ENCODE measurements at places on chromosomes 4 and X.

GRCh38 chr4:76640353-76640910 lies 205.4 kb downstream of the SHROOM3 start:
- no peak for DNase-seq

- DNase-seq: no peak
These were observed 30.7 kb upstream of the SGMS2 start for GRCh38 chr4:107793996-107794395.

DNA sequence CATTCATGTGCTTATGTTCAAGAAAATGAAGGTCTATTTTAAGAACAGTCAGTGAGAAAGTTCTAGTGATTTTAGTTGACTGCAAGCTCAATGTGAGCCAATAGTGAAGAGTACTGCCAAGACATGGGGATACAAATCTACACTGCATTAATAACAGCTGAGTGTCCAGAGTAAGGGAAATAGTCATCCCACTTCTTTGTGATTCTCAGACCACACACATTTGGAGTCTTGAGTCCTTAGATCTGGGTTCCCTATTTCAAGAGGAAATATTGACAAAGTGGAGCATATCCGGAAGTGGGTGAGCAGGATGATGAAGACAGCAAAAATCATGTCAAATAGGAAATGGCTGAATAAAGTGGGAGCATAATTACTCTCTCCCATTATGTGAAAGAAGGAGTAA lies 171.1 kb downstream of the LARP7 start:
- DNase-seq: no peak

DNA sequence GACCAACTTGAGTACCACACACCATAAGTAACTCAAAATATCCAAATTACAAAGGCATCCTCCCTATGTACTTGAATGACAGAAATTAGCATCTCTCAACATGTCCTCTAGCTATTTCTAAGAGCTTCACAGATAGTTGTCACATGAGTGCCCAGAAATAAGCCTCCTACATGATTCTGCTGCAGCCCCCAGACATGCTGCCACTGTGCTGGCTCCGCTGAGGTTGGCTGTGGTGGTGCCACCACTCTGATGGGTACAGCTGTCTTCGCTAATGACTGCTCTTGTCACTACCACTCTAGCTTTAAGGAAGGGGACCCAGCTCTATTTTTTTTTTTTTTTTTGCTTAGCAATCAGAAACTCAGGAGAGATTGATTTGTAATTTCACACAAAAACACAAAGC lies 256.0 kb downstream of the GRXCR1 start:
- DNase-seq: no peak

DNA sequence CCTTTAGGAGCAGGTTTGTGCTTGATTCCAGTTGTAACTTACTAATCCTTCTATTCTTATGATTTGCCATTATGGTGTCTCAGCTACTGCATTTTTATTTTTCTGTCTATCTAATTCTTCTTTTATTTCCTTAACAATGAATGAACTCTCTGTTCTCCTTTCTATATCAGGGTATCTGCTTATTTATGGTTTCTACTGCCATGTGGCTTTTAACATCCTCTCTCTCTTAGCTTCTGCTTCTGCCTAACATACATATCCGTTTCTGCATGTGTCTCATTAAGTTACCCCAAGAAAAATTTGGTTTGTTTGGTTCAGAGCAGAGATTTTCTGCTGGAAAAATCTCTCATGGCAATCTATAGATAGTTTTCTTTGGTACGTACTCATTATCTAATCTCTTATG lies 614.4 kb downstream of the RPA4 start:
- DNase-seq: no peak

- no peak for DNase-seq
These were observed 91.9 kb upstream of the PPP1R2C start for GRCh38 chrX:42869659-42870476.

- no peak for DNase-seq
These were observed 107.5 kb downstream of the SLC2A9 start for GRCh38 chr4:9913846-9914245.

- DNase-seq: no peak
These were observed 64.6 kb downstream of the ANAPC4 start for GRCh38 chr4:25441519-25442117.

DNA sequence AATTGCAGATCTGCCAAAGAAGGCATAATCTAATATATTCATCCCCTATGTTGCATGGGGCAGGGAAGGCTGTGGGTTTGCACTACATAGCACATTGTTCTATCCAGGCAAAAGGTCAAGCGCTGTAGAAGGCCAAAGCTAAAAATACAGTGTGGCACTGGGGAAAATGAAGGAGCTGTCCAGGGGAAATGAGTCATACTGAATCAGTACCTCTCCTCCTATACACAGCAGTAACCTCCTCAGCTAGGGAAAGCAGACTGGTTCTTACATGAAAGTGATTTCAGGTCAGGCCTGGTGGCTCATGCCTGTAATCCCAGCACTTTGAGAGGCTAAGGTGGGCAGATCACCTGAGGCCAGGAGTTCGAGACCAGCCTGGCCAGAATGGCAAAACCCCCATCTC lies 31.0 kb upstream of the SLC25A4 start:
- DNase-seq: no peak

DNA sequence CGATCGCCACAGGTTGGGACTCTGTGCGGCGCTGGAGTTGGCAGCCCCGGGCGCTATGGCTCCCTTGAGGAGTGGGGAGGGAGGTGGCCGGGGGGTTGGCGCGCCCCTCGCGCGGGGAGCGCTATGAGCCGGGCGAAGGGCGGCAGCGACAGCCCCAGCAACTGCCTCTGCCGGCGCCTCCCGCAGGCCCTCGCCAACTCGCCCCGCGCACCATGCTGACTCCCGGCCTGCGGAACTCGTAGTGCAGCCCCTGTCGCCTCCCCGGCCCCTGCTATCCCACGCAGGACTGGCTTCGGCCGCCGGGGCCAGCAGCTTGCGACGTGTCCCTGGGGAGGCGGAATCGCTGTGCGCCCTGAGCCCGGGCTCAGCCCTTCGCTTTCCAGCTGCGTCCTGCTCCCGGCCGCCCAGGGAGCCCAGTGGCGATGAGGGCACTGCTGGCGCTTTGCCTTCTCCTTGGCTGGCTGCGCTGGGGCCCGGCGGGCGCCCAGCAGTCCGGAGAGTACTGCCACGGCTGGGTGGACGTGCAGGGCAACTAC lies 415 bp downstream of the SHISA3 start:
- no peak for DNase-seq

- DNase-seq: no peak
These were observed 143.3 kb downstream of the PDLIM5 start for GRCh38 chr4:94595013-94595412.

- no peak for DNase-seq
These were observed 34.6 kb downstream of the TET2 start for GRCh38 chr4:105181259-105181658.

DNA sequence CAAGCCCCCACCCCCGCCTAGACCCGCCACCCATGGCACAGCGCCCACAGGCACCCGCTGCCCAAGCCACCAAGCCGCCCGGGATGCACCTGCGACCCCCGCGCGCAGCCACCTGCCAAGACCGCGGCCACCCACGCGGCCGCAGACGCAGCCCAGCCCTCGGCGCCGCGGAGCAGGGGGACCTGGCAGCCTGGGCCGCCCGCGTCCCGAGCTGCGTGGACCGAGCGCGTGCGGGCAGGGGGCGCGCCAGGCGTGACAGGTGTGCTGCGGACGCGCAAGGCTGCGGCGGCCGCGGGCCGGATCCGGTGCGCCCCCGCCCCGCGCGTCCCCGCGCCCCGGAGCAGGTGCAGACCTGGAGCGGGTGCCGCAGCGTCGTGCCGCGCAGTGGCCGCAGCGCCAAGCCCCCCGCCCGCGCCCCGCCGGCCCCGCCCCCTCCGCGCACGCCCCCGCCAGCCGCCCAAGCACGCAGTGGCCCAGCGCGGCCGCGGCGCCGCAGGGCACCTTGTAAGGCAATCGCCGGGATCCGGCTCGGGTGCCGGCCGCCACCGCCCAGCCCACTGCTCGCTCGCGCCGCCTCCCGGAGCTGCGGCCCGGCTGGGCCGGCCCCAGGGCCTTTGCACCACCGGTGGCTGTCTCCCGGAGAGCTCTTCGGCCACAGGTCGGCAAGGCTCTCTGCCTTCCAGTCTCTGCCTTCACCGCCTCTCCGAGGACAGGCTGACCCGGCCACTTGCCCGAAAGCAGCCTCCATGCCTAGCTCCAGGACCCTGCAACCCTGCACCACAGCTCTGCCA lies at the start of gene PNCK:
PNCK (minus strand) TSS at position 386 of the 791 bp plus-strand sequence. CDS start 737 bp downstream, outside the sequence.
- no peak for DNase-seq

DNA sequence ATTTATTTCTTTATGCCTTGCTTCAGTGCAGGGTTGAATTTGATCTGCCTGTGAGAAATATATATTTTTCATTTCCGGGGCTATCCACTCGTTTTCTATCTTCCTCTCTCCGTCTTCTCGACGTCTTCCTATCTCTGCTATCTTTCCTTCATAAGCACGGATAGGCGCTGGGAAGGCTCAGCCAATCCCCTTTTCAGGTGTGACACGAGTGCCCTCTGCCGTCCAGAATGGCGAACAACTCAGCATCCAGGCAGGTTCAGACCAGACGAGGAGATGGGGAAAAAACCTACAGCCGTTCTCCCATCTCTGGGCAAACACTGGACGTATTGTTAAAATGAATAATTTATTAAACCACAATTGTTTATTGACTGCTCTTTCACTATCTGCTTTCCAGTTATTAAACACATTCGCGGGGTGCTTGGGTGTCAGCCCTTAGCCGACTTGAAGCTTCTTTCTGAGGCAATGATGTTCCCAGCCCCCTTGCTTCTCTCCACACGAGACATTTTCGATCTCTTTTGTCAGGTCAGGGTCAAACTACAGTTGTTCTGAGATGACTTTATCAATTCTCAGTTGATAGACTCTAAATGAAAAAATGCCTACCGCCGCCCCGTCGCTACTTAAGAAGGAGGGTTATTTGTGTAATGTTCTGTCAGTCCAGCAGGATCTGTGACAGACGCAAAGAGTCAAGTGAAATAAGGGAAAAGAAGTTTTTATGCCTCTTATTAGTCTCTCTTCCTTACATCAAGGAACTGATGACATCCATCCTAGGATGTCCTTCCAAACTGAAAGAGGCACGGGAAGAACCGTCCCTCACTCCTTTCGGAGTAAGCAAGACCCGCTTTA lies 96.3 kb upstream of the NOCT start:
- no peak for DNase-seq

DNA sequence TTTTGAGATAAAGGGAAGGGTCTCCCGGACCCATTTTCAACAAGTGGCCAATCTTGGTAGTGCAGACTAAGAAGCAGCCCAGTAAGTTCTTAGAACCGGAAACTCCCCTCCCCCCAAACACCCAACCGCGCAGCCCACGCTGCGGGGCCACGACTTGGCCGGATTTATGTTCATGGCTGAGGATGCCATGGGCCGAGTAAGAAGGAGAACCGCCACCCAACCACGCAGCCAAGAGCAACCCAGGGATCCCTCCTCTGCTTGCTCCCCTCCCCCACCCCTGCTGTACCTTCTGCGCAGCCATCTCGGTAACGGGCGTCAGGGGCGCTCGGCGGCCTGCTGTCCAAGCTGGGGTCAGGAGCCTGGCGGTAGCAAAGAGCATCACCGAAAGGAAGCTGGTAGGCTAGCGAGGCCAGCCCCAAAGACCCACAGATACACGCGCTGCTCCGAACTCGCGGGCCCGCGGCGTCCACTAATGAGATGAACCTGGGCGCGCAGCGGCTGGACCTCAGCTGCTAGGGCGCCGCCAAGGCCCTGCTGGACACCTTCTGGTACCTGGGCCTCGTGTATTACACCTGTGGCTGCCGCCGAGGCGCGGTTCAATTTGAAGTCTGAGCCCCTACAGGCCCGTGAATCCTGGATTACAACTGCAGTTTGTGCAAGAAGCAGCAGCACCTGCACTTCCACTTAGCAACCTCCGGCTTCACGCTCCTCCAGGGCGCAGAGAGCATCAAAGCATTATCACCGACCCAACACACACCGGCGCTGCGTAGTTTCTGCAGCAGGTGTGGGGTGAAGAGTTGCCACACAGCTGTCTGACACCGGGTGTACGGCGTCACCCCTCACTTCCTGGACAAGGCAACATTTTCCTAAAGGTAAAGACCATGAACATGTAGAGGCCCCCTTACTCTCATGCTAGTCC lies 63.4 kb downstream of the NUDT10 start:
- peak; percentile 35 for DNase-seq

GRCh38 chr4:6951880-6952381 lies 42.3 kb downstream of the TBC1D14 start:
- DNase-seq: no peak

DNA sequence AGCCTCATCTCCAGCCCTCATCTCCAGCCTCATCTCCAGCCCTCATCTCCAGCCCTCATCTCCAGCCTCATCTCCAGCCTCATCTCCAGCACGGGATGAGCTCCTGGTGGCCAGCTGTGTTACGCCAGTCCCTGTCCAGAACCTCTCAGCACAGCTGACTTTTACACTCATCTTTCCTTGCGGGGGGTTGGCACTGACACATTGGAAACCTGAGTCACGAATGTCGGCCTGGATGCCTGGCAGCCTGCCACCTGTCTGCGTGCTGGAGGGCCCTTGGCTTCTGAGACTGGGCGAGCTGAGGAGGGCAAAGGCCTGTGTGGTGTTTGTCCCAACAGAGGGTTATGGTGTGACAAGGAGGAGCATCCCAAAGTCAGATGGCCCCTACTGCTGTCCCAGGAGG lies 66.1 kb upstream of the HGFAC start:
- no peak for DNase-seq

DNA sequence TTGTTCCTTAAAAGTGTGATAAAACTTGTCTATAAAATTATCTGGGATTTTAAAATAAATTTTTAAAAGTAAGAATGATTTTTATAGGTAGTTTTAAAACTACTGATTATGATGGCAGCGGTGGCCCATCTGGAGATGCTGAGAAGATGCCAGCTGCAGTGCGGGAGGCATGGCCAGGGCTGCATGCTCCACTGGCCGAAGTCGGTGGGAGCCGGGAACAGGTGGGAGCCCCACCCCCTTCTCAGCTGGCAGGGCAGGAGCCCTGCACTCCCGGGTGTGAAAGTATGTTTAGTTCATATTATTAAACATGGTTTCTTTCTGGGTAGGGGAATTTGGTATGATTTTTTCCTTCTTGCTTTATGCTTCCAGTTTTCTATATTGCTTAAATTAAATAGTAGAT lies 63.8 kb downstream of the CORIN start:
- DNase-seq: no peak

DNA sequence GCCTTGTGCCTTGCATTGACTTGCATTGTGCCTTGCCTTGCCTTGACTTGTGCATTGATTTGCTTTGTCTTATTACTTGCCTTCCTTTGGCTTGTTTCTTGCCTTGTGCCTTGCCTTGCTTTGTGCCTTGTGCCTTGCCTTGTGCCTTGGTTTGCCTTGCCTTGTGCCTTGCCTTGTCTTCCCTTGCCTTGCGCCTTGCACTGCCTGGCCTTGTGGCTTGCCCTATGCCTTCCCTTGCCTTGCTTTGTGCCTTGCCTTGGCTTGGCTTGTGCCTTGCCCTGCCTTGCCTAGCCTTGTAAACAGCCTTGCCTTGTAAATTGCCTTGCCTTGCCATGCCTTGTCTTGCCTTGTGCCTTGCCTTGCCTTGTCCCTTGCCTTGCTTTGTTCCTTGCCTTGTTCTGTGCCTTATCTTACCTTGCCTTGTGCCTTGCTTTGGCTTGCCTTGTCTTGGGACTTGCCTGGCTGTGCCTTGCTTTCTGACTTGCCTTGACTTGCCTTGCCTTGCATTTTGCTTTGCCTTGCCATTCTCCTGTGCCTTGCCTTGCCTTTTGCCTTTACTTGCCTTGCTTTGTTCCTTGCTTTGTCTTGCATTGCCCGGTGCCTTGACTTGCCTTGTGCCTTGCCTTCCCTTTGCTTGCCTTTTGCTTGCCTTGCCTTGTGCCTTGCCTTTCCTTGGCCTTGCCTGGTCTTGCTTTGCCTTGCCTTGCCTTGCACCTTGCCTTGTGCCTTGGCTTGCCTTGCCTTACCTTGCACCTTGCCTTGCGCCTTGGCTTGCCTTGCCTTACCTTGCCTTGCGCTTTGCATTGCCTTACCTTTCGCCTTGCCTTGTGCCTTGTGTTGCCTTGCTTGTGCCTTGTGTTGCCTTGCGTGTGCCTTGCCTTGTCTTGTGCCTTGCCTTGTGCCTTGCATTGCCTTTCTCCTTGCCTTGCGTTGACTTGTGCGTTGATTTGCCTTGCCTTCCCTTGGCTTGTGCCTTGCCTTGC lies 97.5 kb downstream of the TAB3 start:
- DNase-seq: no peak
